ENCODE measurements at places on chromosomes 7 and 10. TPM values are rescaled to one million over a fixed set of nuclear protein-coding genes. Genes with fewer than 3 reads are reported as not detected.

- H3K4me3 ChIP-seq, result no peak overlapping the region
- peaks cover 18% of the 10 kb centered on the region for H3K4me1 ChIP-seq
- peaks cover 21% of the 10 kb centered on the region for H3K27me3 ChIP-seq
- no peak overlapping the region for H3K27ac ChIP-seq
- H3K36me3 ChIP-seq, result no peaks in the 10 kb centered on the region
- DNase-seq, result no peak
Measured at GRCh38 chr7:98864731-98865453, 4.9 kb downstream of the TMEM130 start.

DNA sequence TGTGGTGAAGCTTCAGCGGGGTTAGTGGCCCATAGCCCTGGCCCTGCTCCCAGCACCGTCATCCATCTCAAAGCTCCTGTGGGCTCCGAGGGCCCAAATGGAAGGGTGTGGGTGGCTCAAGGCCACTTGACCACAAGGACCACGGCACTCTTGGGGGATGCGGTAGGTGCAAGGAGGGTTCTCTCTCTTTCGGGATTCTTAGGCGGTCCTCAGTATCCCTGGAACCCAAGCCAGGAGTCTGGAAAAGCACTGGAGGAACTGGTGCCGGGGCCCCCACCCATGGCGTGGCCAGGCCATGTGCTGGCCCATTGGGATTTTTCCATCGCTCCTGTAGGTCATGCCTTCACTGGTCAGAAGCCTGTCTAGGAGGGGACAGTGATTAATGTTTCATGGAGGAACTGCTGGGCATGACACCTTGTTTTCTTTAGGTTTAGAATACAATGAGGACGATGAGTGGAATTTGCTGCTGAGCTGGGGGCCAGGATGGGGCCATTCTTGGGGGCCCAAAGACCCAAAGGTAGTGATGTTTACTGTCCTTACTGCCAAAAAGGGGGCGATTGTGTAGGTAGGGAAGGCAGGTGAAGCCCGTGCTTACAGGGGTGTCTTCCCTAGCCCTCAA lies 16.7 kb downstream of the AQP1 start:
- H3K36me3 ChIP-seq, result peaks cover 30% of the 10 kb centered on the region
- no peak overlapping the region for H3K27ac ChIP-seq
- H3K4me3 ChIP-seq, result no peak overlapping the region
- H3K4me1 ChIP-seq, result peaks cover 38% of the 10 kb centered on the region

Gene MRPL43
- 61.0 TPM for total RNA-seq

Gene DPCD
- total RNA-seq, result 23.8 TPM
